GM23248 (cell line): ENCODE measurements at places on chromosomes 6 and 20.

DNA sequence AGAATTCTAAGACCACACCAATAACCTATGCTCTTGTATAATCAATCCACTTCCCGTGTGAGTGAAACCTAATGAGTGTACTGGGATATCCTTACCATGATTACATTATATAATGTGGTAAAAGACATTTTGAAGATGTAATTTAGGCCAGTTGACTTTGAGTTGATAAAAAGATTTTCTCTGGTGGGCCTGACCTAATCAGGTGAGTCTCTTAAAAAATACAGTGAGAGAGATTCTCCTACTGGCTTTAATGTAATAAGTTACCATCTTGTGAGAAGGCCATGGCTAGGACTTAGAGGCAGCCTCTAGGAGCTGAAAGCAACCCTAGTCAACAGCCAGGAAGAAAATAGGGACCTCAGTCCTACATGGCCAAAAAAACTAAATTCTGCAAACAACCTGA is 847.7 kb upstream of the HS3ST5 start:
- DNase-seq = no peak

DNA sequence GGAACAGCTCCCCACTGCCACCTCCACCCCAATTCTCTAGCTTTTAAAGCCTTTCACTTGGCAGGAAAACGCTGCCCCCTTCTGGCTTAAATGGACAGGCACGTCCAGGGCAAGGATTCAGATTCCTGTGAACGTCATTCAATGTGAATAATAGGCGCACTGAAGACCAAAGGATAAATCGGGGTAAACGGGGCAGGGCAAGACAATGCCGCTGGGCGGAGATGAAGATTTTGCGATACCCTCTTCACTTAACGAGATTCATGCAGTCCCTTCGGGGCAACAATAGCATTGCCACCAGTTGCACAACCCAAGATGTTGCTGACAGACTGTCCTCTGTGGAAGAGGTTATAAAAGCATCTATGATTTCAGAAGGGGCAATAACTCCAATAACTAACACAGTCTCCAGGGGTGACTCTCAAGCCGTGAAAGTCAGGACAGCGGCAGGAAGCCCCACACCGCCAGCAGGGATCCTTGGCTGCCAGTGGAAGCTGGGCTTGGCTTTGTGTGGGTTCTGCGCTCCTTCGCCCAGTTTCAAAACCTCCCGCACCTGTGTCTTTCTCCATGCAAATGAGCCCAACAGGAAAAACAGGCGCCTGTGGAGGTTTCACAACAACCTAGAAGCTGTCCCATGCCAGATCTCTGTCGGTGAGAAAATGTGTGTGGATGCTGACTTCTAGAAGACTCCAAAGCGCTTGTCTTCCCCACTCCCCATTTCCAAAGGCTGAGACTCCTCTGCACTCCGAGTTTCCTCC is 291.8 kb downstream of the BMP7 start:
- DNase-seq = peak; percentile 79

DNA sequence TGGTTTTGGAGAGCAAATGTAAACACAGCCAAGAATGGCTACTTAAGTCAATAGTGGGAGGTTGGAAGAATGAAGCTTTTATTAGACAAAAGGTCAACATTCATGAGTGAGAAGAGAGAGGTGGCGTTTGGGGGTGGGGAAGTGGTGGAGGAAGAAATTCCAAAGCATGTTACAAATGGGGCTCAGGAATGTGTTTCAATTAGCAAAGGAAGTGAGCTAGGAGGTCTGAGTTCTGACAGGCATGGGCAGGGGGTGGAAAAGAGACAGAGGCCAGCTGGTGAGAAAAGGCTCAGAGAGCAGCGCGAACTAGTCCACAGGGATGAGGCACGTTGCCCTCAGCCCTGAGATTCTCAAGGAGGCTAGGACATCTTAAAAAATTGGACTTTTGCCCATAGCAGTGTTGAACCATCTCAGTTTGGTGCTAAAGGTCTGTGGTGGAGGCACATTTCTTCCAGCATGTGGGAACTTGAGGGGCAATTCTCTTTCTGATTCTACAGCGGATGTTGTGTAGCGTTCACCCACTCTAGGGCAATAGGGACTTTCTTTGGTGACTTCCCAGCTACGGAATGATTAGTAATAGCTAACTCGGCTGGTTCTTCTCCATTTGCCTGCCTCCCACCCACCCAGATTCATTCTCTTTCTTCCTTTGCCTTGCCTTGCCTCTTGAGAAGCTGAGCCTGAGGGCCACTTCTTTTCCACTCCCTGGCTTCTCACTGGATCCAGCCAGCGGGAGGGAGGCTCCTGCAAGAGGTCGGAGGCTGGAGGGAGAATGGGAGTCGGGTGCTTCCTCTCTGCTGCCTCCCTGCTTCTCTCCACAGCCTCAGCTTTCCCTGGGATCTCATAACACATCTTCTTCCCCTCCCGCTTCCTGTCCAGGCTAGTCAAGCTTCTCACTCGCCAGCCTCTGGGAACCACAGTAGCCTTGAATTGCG is 45.1 kb upstream of the NEDD9 start:
- DNase-seq = peak; percentile 54

- DNase-seq = no peak
Measured at GRCh38 chr6:48889429-48889828, 573.6 kb downstream of the MMUT start.

DNA sequence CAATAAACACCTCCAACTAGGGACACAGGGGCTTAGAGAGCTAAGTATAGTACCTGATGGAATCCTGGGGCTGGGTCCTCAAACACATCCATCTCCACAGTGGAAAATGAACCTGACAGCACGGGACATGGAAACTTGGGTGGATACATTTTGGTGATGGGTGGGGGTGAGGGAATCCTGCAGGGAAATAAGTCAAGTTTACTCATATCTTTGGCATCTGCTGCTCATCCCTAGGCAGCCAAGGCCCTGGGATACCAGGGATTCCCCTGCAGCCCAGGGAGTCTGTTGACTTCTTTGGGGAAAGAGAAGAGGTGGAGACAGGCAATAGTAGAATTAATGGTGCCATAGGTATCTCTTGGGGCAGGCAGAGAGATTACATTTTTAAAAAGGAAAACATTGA is 6.6 kb downstream of the APOBEC2 start:
- peak; percentile 62 for DNase-seq

- no peak for DNase-seq
Measured at GRCh38 chr6:39188571-39188970, 40.7 kb downstream of the KCNK5 start.

DNA sequence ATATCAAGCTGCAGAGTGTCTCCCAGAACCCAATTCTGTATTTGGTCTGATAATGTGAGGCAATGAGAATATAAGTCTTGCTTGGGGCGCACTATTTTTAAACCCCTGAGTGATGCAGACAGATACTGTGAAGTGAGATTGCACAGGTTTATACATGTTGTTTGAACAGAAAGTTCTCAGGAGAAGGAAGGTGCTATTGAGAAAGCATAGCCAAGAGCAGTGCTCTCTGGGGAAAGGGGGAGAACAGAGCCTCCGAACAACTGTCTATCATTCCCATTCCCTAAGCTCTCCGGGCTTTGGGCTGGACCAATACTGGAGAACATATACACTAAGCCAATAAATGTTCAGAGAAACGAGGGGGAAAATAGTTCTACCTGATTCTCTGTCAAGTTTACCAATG is 75.8 kb downstream of the PERP start:
- no peak for DNase-seq

DNA sequence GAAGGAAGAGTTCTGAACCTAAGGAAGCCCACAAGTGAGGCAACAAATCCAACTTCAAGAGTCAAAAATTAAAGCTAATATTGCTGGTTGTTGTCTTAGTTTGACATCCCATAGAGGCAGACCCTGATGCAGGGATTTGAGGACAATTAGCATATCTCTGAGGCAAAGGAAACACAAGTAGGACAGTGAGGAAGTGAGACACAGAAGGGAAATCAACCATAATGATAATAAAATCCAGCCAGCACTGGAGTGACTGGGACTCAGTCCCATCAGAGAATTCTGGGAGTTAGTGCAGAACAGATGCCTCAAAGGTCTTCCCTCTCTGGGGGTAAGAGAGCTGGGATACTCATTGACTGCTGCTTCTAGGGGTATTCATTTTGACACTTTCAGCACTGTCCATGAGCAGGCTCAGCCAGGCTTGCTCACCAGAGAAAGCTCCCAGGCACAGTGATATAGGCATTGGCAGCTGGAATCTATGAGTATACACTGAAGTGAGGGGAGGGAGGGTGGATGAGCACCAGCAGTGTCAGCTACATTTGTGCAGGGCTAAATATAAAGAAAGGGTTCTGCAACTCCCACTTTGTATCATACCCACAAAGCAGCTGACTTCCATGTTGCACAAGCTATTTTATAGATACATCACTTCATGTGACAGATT is 43.4 kb upstream of the SPTLC3 start:
- peak; percentile 39 for DNase-seq

- no peak for DNase-seq
Measured at GRCh38 chr20:45796337-45797065, 4.7 kb downstream of the DNTTIP1 start.

- DNase-seq = peak; percentile 92
Measured at GRCh38 chr6:31546339-31546957, at the start of gene ATP6V1G2. ATP6V1G2 (minus strand) TSS chr6:31546608; CDS start chr6:31546559, 49 bp downstream.

- DNase-seq = peak; percentile 63
Measured at GRCh38 chr20:9241232-9241692, 172.4 kb downstream of the PLCB4 start.

GRCh38 chr6:54096811-54097210 is 14.4 kb upstream of the MLIP start:
- DNase-seq = no peak

GRCh38 chr6:13165502-13166172 is 162.7 kb downstream of the TBC1D7 start:
- no peak for DNase-seq

DNA sequence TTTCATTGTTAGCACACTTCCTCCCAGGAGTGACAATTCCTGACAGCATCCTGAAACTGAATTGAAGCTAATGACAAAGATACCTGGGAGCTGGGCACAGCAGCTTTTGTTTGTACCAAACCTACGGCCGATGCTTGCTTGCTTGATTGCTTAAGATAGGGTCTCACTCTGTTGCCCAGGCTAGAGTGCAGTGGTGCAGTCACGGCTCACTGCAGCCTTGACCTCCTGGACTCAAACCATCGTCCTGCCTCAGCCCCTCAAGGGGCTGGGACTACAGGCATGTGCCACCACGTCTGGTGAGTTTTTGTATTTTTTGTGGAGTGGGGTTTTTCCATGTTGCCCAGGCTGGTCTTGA is 84.7 kb upstream of the SCP2D1 start:
- no peak for DNase-seq

DNA sequence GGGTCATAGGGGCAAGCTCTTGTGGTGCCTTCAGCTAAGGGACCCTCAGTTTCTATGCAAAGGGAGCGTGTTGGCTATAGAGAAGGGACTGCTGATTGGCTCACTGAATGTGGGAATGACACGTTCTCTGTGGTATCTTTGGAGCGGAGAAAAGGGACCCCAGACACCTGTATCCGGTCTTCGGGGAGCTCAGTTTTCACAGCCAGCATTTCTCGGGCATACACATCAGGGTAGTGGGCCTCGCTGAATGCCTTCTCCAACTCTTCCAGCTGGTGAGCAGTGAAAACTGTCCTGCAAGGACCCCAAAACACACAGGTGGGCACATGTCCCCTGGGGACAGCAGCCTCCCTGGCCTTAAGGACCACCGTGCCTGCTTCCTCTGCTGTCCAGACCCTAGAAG is 3.3 kb downstream of the VSX1 start:
- no peak for DNase-seq

GRCh38 chr6:165060720-165061119 is 248.7 kb downstream of the C6orf118 start:
- DNase-seq = peak; percentile 87

DNA sequence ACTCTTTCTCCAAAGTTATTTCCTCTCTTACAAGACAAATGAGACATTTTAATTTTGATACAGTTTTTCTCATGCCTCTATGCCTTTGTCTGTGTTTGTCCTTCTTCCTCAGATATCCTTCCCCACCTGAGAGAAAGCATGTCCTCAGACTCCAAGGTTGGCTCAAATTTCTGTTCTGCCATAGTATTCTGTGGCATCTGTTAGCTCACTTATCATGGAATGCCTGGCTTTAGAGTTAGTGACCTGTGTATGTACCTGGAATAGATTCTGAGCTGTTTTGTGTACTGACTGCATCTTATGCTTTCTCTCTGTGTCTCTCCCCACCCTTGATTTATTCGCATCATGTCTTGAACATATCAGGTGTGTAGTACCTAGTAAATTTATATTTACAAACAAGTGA is 90.0 kb downstream of the CENPW start:
- DNase-seq = no peak

GRCh38 chr6:75318900-75319299 is 34.3 kb upstream of the TMEM30A start:
- DNase-seq = no peak

GRCh38 chr6:156191895-156192294 is 585.3 kb upstream of the ARID1B start:
- DNase-seq = no peak

DNA sequence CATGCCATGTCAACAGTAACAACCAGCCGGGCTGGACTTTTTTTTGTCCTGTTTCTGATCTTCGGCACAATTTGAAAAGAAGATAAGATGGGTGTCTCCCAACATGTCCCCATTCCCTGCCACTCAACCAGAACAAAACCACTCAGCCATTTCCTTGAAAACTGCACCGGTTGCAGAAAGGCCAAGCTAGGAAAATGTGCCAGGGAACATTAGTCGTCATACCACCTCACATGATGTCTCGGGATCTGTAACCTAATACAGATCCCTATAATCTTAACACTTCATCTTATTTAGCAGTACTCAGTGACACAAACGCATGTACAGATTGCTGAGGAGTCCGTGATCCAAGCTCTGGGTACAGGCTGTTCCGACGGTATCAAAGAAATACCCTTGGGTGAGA is 46.5 kb downstream of the ALDH8A1 start:
- DNase-seq = peak; percentile 9

DNA sequence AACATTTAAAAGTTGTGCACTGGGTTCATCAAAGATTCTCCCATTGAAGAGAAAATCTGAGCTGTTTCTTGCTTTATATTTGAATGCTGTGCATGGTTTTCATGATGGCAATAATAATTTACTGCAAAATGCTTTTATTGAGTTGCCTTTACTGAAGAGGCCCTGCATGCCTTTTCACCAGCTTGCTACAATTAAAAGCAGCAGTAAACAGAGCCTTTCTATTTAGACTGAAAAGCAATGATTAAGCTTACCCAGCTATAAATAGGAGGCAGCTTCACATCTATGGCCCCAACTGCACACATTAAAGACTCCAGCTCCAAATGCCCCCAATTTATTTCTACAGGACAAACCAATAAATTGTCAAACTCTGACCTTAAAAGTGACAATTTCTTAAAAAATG is 70.3 kb downstream of the ANKEF1 start:
- no peak for DNase-seq

- DNase-seq = no peak
Measured at GRCh38 chr6:89173634-89174033, 27.8 kb downstream of the PM20D2 start.

DNA sequence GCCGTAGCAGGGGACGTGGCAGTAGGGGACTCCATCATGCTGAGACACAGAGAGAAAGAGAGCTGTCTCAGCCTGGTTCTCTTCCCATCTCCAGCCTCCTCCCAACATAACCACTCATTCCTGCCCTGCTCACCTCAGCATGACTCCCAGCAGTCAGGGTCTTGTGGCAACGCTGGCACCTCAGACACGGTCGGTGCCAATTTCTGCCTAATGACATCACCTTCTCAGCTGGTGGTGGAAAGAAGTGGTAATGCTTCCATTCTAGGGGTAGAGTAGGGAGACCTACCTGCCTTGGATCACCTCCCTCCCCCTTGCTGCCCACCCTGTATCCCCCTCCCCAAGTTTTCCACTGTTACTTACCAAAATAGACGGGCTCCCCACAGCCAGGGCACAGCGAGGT is 2.5 kb downstream of the CRIP3 start:
- no peak for DNase-seq

GRCh38 chr6:33727932-33728331 is 16.4 kb upstream of the UQCC2 start:
- no peak for DNase-seq

GRCh38 chr6:166743406-166744222 is 116.6 kb upstream of the RPS6KA2 start:
- DNase-seq = no peak
